ENCODE measurements at places on chromosomes 5 and 9.
A peak's percentile ranks its signal among the peaks of the same experiment; 100 is the strongest.

GRCh38 chr9:130207241-130207992 is 35.2 kb downstream of the NCS1 start:
- DNase-seq = no peak

DNA sequence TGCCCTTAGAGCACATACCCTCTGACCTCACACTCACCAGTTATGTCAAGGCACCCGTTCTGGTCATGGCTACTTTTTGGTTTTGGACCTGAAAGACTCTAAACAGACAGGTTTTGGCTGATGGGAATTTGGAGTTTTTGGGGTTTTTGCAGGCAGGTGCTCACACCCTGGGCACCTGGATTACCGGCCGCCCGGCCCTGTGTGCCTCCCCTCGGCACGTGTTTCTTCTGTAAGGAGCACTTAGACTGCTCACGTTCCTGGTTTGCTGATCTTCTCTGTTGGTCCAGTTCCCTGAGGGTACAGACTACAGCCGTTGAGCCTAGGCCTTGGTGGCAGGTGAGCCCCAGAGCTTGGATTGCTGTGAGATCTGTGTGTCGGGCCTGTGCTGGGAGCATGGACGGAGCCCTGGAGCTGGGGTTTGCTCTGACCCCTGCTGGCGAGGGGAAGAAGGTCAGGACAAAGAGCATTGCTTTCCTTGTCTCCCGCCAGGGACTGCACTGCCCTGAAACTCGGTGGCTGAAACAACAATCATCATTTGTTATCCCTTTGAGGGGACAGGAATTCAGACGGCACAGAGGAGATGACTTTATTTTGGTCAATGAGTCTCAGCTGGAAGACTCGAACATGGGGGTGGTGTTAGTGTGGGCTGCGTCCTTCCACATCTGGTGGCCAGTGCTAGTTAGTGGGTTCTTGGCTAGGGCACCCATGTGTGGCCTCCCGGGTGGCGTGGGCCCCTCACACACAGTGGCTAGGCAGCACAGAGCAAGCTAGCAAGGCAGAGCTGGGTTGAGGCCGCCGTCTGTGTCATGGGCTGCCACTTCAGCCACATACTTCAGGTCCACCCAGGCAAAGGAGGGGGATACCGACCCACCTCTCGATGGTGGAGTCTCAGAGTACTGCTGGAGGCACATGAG is 76.4 kb downstream of the EHMT1 start:
- DNase-seq = no peak

DNA sequence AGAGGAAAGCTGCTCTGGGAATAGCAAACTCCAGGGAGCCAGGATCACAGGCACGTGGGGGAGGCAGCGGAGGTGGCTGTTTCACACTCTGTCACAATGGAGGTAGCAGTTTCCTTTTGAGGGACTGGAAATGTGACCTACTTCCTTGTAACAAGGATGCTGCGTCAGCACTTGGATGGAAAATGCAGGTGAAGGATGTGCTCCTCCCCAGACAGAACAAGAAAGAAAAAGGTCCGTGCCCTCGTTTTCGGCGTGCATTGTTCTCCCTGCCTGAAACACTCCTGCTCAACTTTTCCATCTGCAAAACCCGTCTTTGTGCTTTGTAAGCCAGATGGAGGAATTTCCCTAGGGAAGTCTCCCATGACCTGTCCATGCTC is 55.1 kb upstream of the SH3PXD2B start:
- no peak for DNase-seq

DNA sequence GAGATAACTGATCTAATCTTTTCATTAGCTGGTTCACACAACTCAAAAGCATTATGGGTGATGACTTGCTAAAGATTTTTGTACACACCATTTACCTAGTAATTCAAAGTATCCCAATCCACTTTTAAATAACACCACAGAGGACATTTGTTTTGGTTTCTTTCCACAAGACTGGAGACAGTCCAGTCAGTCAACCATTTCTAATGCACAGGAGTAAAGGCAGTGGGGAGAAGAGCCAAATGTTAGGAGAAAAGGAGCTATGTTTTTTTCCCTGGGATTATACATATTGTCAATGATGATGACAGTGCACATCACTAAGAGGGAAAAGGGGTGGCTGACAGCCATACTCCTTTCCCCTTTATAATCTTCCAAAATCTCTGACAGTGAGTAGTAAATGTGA is 240.9 kb downstream of the GABRB2 start:
- no peak for DNase-seq

GRCh38 chr5:102749416-102750030 is 5.6 kb upstream of the PAM start:
- no peak for DNase-seq

- DNase-seq = peak; percentile 10
Observed at GRCh38 chr5:7745882-7746610, 104.9 kb downstream of the CFAP90 start.

DNA sequence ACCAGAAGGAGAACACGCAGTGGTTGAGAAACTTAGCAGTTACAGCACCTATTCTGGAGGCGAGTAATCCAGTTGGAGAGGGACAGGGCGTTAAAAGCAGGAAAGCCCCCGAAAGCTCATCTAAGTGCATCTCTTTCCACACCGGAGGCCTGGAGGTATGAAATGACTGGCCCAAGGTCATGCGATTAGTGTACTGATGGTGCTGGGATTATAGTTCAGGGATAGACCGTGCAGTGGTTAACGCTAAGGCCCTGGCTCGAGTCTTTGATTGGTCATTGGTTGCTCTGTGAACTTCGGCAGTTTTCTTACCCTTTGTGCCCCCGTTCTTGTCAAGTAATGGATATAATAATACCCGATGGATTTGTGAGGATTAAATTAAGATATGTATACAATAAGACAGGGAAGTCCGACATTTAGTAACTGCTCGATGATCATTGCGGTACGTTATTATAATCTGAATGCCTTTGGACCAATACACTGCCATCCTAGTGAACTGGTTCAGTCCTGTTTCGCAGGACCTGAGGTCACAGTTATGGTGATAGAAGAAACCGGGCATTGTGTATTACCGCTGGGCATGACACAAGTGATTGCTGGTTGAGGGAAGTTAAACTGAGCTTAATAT is 960 bp downstream of the CANX start:
- DNase-seq = peak; percentile 54

- no peak for DNase-seq
Observed at GRCh38 chr5:55073211-55073610, 29.2 kb upstream of the GZMA start.

DNA sequence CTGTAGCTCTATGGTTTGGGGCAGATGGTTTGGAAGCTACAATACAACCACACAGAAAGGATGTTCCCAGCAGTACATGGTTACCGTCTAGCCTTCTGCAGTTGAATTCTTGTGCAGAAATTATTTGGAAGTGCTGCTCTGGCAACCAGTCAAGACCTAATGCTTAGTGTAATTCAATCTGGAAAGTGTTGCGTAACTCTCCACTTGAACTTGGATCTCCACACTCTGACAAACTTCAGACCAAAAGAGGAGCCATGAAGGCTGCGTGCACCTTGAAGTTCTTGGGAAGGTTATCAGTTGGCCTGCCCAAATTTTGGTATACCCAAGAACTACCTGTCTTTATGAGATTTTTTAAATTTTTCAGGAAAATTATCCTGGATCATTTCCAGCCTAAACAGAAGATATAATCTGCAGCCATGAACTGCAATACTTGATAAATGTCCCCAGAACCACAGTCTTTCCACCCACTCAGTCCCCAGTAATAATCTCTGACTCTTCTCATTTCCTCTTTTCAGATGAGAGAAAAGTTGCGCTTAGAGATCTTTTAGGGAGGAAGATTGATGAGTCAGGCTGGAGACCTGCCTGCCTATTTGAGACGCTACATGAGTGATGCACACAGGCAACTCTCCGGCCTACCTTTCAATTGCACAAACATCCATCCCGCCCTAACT is 159.9 kb downstream of the FANCC start:
- DNase-seq = no peak

- DNase-seq = no peak
Observed at GRCh38 chr5:14258840-14259239, 115.7 kb downstream of the TRIO start.

GRCh38 chr9:37626708-37627292 is 24.0 kb upstream of the FRMPD1 start:
- no peak for DNase-seq

- no peak for DNase-seq
Observed at GRCh38 chr5:148927307-148927946, 101.0 kb downstream of the ADRB2 start.

- DNase-seq = no peak
Observed at GRCh38 chr9:123426406-123426805, 70.4 kb downstream of the CRB2 start.

- no peak for DNase-seq
Observed at GRCh38 chr5:132459031-132459982, 31.3 kb downstream of the IRF1 start.

DNA sequence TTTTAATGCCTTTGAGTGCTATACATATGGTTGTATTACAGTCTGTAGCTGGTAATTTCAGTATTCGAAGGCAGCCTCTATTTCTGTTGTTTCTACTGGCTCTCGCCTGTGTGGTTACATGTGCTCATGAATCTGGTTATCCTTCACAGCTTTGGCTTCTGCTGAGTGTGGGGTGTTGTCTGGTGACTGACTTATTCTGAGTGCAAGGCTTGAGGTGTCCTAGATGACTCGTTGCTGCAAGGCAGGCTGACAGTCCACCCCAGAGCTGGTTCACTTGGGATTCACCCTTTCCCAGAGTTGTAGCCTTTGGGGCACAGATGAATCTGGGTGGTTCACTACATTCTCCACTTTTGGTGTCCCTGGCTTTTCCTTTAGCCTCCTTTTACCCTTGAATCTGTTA is 41.4 kb downstream of the PDE8B start:
- DNase-seq = no peak

- no peak for DNase-seq
Observed at GRCh38 chr5:179288809-179289185, 56.5 kb downstream of the ADAMTS2 start.

DNA sequence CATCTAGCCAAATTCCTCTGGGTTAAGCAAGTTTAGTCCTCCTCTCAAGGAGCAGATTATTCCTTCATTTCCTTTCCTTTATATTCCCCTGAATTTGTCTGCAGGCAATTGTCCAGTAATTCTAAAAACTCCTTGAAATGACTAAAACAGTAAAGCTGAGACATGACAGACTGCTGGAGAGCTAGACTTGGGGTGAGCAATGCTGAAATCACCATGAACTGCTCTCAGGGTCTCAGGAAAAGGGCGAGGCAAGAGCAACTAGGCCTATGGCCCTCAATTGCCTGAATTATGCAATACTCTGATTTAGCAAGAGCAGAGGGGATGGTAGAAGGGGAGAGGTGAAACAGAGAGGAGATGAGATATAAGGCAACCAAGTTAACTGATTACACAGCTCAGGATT is 172.9 kb upstream of the NREP start:
- no peak for DNase-seq

GRCh38 chr5:74638970-74639806 is 1.3 kb downstream of the ENC1 start:
- DNase-seq = no peak

DNA sequence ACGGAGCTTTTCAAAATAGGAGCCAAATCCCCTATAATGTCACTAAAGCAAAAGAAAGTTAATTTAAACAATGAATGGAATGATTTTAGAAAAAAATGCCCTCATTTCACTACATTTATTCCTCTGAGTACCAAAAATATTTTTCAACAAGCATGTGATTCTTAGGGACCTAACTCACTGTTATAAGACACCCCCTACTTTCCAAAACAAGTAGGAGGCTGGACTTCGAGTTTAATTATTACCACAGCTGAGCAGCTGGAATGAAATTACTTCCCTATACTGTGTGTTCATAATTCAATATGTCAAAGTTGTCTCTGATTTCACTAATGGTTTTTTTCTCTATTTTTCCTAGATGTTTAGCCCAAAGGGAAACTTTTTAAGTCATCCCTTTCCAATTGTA is 61.6 kb downstream of the SAXO1 start:
- DNase-seq = no peak

GRCh38 chr5:108079753-108080152 is 302.1 kb downstream of the FBXL17 start:
- DNase-seq = no peak

- DNase-seq = no peak
Observed at GRCh38 chr9:92948038-92948534, 763 bp downstream of the FGD3 start.

GRCh38 chr9:107744873-107745272 is 255.3 kb upstream of the KLF4 start:
- no peak for DNase-seq

DNA sequence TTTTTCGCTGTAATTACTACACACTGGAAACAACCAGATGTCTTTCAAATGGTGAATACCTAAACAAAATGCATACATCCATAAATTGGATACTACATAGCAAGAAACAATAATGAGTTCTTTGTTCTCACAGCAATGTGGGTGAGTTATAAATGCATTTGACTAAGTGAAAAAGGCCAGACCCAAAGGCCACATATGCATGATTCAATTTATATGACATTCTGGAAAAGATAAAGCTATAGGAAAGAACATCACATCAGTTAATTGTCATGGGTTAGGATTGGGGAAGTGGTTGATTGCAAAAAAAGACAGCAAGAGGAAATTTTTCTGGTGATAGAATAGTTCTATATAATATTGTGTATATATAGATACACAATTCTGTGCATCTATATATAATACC is 198.9 kb downstream of the CYLC2 start:
- no peak for DNase-seq

Data from KG1 (cell line).